ENCODE measurements at places on chromosomes 6 and 20.
A peak's percentile ranks its signal among the peaks of the same experiment; 100 is the strongest.

DNA sequence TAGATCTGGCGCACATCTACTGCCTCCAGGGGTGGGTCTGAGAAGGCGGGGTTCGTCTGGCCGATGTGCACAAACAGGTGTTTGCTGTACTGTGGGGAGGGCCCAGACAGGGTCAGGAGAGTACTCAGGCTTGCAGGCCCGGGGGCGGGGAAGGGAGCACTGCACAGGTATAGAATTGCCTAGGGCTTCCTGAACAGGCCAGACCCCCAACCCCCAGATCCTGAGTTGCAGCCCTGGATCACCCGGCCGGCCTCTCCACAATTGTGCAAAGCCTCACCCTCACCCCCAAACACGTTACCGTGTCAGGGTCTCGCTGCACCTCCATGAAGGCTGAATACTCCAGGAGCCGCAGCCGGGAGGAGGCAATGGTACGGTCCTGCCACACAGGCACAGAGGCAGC lies 7.8 kb downstream of the RPL10A start:
- no peak for DNase-seq

DNA sequence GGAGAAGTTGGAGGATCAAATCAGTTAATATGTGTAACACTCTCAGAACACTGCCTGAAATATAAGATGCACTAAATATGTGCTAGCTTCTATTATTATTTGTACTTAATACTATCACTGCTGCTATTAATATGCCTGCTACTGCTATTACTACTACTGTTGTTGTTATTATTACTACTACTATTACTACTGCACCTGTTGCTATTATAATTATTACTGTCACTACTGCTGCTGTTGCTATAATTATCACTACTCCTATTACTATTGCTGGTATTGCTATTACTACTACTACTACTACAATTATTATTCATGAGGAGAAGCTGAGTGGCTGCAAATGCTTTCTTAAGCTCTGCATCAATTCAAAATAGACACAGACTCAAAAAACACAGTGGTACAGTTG lies 16.7 kb upstream of the SSTR4 start:
- DNase-seq, result no peak

DNA sequence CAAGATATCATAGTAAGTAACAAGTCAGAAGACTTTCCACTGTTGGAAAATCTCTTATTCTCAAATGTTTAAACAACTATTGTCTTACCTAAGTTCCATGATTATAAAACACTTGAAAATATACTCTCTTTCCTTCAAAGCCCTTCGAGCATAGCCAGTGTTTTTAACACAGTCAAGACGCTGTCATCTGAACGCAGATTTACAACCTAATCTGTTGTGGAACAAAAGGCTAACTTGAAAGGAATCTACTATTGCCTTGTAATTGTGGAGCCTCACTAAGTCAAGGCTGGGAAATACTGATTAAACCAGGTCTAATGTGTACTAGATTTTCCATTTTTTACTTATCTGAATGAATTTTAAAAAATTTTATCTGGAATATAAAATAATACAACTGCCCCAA lies 205.8 kb downstream of the TRDN start:
- DNase-seq, result no peak

DNA sequence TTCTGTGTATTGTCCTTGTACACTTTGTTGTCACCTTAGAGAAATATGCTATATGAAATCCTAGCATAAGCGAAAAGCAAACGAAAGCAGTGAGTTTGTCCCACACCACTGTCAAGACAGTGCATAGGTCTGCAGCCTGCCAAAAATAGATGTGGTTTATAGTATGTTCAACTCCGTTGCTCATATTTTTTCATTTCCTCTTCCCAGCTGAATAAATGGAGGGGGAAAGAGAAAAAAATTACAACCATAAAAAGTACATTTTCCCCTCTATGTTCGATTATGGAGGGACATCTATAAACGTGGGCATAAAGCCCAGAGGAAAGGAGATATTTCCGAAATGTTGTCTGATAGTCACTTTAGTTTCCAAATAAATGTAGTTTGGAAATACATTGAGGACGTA lies 25.8 kb downstream of the PRL start:
- no peak for DNase-seq

GRCh38 chr6:106033806-106034205 lies 52.3 kb upstream of the PRDM1 start:
- DNase-seq, result no peak

DNA sequence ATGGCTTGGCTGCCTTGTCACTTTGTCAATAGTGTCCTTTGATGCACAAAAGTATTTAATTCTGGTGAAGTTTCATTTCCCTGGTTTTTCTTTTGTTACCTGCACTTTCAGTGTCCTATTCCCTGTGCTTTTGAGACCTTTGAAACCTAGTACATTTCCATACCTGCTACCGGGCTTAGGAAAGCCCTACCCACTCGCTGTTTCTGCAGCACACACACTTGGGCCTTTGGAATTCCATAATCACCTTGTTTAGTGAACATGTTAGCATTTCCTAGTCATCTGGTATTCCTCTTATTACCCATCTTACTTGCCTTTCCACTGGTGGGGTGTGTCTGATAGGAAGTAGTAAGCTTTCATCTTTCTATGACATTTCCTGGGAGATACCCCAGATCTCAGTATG lies 19.3 kb upstream of the SYNDIG1 start:
- DNase-seq, result no peak

DNA sequence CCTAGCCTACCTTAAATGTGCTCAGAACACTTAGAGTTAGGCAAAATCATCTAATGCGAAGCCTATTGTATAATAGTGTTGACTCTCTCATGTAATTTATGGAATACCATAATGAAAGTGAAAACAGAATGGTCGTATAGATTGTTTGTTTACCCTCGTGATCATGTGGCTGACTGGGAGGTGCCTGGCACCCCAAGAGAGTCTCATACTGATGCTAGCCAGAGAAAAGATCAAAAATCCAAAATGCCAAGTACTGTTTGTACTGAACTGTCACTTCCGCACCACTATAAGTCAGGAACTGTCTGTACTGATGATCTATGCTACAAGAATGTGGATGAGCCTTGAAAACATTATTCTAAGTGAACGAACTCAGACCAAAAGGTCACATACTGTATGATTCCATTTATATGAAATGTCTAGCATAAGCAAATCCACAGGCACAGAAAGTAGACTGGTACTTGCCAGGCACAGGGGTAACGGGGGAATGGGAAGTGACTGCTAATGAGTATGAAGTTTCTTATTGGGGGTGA lies 22.4 kb downstream of the ZMYND8 start:
- no peak for DNase-seq

DNA sequence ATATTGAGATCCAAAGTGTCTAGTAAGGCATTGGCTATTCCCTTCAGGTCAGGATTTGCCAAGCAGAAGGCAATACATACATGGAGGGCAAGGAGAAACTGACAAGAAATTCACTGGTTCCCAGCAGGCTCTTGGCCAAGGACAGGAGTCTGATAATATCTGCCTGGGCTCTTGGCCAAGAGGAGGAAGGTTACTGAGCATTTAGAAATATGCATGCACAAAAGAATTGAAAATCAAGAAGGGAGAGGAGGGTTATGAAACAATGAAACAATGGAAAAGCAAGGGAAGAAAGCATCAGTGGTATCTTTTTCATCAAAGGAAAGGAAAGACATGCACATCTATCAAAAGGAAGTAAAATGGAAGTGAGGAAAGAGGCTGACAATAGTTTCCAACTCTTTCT lies 42.4 kb downstream of the ARHGAP18 start:
- DNase-seq, result no peak

DNA sequence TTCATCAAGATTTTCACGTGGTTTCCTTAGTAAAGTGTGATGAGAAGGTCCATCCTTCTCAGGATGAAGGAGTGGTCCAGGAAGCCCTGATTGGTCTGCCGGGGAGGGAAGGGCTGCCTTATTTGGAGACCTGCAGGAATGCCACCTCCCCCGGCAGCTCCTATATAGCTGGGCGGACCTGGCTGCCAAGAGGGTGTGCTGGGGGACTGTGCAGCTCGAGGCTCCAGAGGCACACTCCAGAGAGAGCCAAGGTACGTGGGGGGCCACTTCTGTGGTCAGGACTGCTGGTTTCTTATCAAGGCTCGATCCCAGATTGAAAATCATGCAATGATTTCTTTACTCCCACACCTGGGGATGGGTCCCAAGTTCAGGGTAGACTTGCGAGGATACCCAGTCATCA lies at the start of gene PRND:
Gene PRND (plus strand): TSS at position 191 of the 400 bp plus-strand sequence. CDS start 2,643 bp downstream, outside the sequence.
- no peak for DNase-seq

GRCh38 chr6:104322841-104323240 lies 536.9 kb downstream of the HACE1 start:
- DNase-seq, result no peak

GRCh38 chr6:166221040-166221439 lies 53.4 kb upstream of the TBXT start:
- no peak for DNase-seq

DNA sequence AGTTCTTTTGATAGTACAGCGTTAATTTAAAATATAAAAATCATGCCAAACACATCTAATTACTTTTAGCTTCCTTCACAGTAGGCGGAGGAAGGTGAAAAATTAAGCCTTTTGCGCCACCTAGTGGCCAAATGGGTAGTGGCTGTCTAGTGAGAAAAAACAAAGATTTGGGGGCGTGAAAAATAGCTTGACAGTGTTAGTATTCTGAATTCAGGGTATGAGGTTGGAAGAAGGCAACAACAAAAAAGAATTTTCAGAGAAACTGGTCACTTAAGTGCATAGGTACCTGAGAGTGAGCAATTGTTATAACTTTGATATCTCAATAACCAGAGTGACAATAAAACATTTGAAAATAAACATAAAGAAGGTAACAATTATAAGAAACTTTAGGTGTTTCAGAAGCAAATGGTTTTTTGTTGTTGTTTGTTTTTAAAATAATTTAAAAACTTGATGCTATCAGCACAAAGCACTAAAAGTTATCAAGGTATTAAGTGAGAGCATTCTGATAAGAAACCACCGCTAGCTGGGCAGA lies 14.3 kb downstream of the PSMB9 start:
- DNase-seq, result peak; percentile 82

DNA sequence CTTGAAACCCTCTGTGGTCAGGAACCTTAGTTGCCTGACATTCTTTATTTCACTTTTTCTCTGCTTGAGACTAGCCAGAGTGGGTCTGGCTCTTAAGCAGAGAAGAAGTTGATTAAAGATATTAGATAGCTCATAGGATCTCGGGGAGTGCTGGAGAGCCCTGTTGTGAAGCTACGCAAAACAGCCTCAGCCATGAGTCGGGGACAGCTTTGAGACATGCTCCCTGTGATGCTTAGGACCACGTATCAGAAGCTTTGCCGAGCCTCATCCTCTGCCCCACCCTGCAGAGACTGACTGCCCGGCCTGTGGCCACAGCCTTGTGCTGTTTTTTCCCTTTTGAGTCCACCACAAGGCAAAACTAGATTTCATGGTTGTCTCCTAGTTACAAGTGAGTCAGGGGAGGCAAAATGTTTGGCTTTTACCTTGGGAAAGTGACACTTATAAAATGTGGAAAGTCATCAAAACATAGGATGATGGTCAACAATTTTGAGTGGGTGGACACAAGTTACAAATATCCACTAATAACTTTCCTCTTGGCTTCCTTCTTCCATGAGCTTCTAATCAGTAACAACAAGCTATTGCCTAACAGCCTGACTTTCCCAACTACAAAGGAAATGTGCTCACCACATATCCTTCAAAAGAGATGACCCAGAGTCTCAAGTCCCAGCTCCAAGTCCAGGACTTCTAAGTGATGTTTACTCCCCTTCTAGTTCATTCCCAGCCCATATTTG lies 108.4 kb downstream of the JAG1 start:
- no peak for DNase-seq

- no peak for DNase-seq
These were observed 18.5 kb downstream of the RAE1 start for GRCh38 chr20:57369596-57369995.

GRCh38 chr20:20084296-20084752 lies 32.0 kb downstream of the CFAP61 start:
- DNase-seq, result no peak

DNA sequence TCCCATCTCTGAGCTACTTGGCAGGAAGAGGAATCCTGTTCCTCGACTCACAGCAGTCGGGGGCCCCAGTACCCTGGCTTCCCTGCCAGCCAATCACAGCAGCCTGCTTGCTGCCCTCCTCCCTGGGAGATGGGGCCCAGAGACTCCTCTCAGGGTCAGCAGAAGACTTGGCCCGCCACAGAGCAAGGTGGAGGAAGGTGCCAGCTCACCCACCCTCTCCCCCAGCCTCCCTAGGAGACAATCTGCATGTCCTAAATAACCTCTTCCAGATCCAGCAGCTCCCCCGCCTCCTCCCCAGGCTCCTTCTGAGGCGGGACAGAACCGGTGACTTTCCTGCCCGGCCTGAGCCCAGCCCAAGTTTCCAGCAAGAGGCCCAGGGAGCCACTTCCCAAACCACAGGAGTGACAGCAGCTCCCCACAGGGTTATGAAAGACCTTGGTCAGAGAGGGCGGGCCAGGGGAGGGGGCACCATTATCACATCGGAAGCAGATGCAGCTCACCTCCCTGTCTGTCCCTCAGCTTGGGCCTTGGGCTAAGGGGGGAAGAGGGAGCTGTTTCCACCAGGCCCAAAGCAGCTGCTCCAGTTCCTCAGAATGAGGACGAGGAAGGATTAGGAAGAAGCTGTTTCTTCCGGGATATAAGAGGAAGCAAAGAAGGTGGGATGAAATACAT lies 2.3 kb downstream of the CCND3 start:
- peak; percentile 51 for DNase-seq

GRCh38 chr20:32456869-32457478 lies 98.8 kb downstream of the ASXL1 start:
- no peak for DNase-seq

DNA sequence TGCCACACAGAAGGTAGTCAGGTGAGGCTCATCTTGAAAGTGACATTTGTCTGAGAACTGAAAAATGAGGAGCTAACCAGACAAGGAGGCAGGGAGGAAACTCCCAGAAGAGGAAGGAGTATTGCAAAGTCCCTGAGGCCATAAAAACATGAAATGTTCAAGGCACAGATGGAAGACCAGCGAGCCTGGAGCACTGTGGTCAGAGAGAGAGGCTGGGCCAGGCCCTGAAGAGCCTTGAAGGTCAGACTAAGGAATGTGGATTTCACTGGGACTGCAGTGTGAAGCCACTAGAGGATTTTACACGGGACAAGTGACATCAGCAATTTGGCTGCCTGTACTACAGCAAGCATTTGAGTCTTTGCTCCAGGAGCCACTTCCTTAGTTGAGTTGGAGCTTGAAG lies 21.1 kb upstream of the TMEM181 start:
- no peak for DNase-seq

DNA sequence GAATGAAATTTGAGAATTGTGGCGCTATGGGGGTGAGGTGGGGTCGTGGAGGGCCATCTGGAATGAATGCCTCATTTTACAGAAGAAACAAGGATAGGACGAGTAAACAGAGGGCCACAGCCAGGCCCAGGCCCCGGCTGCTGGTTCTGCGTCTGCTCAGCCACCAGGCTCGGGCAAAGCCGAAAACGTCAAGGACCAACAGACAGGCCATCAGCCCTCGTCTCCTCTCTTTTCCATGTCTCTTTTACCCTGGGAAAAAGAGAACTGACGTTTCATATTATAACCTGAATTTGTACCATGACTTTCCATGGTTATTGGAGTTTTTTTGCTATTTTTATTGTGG lies 212.4 kb upstream of the ARID1B start:
- DNase-seq, result no peak

GRCh38 chr6:37712508-37712907 lies 14.8 kb upstream of the MDGA1 start:
- no peak for DNase-seq

GRCh38 chr6:96923400-96923799 lies 1.1 kb upstream of the KLHL32 start:
- DNase-seq, result no peak

Measured in T-helper 1 cell (primary cell).